ENCODE measurements at places on chromosomes 5 and 9.

- DNase-seq, result no peak
Observed at GRCh38 chr5:22500556-22500955, 352.6 kb downstream of the CDH12 start.

GRCh38 chr9:113649054-113649453, 185.5 kb downstream of the RGS3 start:
- DNase-seq, result no peak

- no peak for DNase-seq
Observed at GRCh38 chr9:17063535-17064135, 71.2 kb upstream of the CNTLN start.

DNA sequence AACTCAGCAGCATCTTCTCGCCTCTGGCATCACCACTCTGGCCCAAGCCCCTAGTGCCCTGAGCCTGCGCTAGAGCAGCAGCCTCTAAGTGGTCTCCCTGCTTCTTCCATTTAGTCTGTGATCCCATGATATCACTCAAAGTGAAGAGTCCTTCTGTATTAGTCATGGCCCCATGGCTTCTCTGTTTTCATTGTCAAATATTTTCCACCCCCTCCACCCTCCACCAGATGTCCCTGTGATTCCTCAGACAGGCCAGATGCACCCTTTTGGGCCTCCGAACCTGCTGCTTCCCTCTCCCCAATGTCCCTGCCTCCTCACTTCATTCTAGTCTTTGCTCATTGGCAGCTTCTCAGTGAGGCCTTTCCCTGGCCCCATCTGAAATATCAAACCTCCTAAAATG, 299.2 kb downstream of the SPOCK1 start:
- DNase-seq, result no peak

GRCh38 chr5:88825584-88826315, 57.2 kb downstream of the MEF2C start:
- DNase-seq, result no peak

GRCh38 chr5:37251665-37252064, 2.5 kb upstream of the CPLANE1 start:
- no peak for DNase-seq

DNA sequence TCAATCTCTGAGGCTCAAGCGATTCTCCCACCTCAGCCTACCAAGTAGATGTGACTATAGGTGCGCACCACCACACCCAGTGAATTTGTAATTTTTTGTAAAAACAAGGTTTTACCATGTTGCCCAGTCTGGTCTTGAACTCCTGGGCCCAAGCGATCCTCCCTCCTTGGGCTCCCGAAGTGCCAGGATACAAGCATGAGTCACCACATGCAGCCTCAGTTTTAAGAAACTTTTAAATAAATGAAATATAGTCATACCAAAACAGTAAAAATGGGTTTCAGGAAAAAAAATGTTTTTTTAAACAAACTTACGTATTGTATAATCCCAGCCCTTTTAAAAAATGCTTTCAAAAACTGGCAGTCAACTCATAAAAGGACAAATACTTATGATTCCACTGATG, 26.6 kb downstream of the FXN start:
- DNase-seq, result no peak

GRCh38 chr5:37873988-37874387, 34.1 kb upstream of the GDNF start:
- no peak for DNase-seq

GRCh38 chr5:32964261-32964660, 253.1 kb downstream of the NPR3 start:
- no peak for DNase-seq

All from effector memory CD8-positive, alpha-beta T cell (primary cell).